Fibroblast of skin of scalp (primary cell): ENCODE measurements at places on chromosomes 7 and 10.

- DNase-seq: peak; percentile 35
Measured at GRCh38 chr7:80440883-80441282, 71.0 kb downstream of the GNAT3 start.

DNA sequence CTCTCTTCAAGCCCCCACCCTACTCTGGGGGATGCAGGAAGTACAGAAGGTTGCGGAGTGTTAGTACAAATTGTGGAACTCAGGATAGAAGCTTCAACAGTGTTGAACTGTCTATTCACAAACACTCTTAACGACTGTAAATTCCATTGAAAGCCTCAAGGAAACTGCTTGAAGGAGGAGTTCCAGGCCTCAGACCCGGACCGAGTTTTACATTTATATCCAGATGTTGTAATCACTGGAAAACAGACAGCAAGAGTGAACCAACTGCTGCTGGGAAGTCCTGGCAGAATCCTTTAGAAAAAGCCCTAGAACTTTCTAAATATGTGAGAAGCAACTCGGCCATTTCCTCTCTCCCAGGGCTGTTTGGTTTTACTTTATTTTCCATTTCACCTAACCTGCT is 84.1 kb upstream of the LRRC18 start:
- DNase-seq: no peak

GRCh38 chr7:77434570-77435275 is 18.6 kb upstream of the GSAP start:
- DNase-seq: peak; percentile 72

DNA sequence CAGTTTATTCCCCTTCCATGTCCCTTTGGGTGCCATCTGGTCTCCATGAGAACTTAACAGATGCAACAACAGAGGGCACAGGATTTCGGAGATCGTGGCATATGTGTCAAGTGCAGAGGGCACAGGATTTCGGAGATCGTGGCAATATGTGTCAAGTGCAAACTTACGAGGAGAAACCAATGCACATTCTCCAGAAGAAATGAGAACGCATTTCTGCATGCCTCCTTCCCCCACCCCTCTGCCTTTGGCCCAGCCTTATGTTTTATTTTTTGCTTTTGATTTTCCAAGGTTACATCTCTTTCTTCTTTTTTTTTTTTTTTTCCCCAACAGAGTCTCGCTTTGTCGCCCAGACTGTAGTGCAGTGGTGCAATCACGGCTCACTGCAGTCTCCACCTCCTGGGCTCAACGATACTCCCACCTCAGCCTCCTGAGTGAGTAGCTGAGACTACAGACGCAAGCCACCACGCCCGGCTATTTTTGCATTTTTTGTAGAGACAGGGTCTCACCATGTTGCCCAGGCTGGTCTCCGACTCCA is 586 bp upstream of the ANKRD26 start:
- DNase-seq: no peak

DNA sequence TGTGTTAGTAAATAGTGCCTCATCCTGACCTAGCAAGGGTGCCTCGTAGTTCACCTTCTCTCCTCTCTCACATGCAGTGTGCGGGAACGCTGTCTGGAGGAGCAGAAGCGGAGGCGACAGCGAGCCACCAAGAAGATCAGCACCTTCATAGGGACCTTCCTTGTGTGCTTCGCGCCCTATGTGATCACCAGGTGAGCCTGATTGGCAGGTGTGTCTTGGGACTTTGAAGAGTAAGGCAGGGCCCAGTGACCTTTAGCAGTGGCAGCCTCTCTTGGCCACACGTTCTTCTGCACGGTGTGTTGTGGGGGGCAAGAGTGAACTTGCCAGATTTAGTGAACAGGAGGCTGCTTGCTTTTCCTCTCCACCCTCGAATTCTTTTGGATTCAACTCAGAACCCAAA is 8.6 kb downstream of the GPR26 start:
- no peak for DNase-seq

DNA sequence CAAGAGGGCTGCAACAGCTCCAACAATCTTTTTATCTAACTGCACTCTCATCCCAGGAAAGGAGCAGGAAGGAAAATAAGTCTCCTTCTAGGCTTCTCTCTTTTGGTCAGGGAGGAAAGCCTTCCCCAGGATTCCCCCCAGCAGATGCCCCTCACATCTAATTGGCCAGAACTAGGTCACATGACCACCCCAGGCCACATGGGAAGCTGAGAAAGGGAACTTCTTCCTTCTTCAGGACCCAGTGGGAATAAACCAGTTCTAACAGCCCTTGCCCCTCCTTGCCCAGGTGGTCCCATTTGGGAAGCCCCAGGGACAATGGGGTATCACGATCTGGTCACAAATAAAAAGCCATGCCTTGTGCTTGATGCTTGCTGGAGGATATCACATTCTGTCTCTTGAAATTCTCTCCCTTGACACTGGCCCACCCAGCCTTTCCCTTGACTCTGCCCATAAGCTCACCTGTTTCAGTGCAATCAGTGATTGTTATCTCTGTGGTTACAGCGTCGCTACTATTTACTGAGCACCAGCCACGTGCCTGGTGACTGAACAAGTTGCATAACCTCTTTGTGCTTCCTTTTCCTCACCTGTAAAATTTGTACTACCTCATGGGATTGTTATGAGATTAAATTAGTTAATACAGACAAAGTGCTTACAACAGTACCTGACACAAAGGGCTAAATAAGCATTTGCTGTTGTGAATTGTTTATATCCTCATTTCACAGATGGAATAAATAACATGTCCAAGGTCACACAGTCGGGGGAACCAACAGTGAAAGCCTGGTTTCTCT is 9.0 kb upstream of the TACR2 start:
- no peak for DNase-seq

DNA sequence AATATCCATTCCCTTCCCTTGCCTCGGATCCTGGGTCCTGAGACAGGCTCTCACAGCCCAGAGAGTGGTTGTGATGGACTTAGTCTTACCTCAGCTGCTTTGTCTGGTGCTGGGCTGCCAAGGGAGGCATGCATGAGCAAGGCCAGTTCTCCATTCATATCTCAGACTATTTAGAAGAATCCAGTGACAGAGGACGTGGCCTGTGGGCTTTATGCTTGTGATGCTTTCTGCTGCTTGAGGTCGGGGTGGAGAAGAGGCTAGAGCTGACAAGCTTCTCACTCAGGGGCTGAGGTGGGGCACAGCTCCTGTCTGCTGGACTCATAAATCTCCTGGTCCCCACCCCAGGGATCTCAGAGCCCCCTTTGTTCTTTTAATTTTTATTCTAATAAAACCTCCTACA is 66.8 kb downstream of the DNAJC12 start:
- no peak for DNase-seq

- no peak for DNase-seq
Measured at GRCh38 chr7:157513682-157514081, 176.9 kb downstream of the DNAJB6 start.

- no peak for DNase-seq
Measured at GRCh38 chr7:130965515-130965914, 231.5 kb upstream of the KLF14 start.

DNA sequence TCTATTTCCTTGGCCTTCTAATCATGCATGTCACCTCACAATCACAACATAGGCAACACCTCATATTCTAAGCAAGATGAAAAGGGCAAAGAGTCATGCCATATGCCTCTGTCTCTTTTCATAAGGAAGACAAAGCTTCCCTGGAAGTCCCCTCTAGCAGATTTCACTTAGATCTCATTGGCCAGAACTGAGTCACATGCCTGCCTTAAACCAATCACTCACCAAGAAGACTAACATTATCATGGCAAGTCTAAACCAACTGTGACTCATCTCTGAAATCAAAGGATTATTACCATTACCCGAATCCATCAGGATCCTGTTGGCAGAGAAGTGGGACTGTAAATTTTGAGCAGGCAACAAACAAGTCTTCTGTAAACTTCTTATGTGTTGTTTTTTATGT is 27.8 kb downstream of the CAV1 start:
- DNase-seq: no peak

DNA sequence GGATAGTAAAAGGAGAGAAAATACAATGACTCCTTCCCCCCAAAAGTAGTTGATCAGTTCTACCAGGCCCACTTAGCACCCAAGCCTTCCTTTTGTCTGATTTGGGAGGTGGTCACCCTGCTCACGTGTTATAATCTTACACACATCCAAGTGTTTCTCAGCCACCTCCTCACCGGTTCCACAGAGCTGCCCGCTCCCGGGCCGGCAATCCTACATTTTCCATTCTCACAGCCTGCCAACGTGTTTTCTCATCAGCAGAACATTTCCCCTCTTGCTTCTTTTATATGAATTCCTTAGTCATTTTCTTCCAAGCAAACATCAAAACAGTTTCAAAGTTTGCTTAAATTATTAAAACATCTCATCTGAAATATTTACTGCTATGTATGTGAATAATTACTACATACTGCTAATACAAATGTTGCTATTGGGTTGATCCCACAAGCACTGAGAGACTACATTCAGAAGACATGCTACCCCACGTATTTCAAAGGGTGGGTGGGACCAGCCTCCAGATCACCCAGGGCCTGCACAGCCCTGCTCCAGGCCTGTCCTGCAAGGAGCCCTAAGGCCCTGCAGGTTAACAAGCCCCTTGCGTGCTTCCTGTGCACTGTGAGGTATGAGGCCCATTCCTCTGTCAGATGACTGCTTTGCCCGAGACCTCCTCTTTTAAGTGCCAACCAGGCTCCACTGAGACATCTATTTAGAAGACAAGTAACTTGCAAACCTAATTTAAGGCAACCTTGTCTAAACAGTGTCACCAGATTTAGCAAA is 75.3 kb downstream of the GRB10 start:
- no peak for DNase-seq

DNA sequence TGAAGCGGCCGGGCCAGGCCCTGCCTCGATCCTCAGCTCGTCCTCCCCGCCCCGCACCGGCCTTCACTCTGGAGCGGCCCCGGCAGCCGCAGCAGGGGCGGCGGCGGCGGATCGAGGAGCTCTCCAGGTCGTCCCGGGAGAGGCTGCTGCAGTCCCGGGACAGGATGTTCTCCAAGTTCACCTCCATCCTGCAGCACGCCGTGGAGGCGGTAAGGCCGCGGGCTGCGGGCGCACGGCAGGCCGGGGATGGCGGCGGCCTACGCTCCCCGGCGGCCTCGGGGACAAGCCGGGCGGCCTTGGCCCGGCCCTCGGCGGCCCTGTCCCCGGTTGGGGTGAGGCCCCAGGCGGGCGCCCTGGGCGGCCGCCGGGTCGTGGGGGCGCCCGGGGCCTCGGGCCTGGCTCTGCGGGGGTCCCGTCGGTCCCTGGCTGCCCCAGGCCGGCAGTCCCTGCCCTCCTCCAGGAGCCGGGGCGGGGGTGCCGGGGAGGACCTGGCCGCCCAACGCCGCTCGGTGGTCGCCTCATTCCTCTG is 399 bp downstream of the FHIP2A start:
- DNase-seq: no peak

- DNase-seq: no peak
Measured at GRCh38 chr10:103513380-103514060, 20.0 kb downstream of the NEURL1 start.

- peak; percentile 87 for DNase-seq
Measured at GRCh38 chr10:68332259-68333057, at the start of gene PBLD. Gene PBLD (minus strand): TSS chr10:68332928. CDS start chr10:68306844, 26,084 bp downstream.

GRCh38 chr10:67250686-67251085 is 324.9 kb downstream of the LRRTM3 start:
- peak; percentile 5 for DNase-seq

GRCh38 chr10:122420624-122421007 is 33.8 kb upstream of the ARMS2 start:
- DNase-seq: no peak

DNA sequence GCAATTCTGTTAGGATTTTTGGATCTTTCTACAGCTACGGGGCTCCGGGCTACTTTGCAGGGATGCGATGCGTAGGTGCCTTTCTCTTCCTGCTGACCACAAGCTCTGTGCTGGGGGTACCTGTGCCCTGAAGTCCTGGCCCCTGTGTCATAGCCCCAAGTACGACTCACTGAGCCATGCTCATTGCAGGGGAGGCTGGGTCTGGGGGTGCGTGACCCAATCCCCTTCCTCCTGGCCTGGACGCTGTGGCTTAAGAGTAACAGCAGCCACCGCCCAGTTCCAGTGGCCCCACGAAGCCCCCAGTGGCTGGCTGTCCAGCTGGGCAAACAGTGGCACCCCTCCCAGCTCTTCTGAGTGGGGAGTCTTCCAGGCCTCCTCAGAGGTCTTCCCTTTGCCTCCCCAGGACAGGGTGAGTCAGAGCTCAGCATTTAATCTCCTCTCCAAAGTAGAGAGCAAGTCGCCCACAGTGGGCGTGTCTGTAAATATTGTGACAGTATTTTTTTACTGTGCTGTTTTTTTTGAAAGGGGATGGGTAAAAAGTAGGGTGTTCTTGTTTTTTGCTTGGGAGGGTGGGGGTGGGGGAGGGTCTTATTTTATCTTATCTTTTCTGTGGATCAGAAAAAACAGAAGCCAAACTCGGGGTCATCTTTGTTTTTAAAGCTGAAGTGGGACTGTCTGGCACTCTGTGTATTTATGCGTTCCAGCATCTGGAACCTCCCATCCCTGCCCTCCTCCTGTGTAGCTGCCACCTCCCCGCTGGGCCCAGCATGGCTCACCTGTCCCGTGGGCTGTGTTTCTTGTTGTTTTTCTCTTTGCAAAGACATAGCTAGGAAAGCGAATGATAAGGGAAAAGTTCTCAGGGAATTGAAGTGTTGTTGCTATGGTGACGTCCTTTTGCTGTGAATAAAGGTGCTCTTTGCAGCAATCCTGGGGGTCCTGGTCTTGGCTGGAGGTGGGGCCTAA is 8.2 kb downstream of the LFNG start:
- DNase-seq: peak; percentile 74

- no peak for DNase-seq
Measured at GRCh38 chr7:133670250-133670649, 417.4 kb downstream of the EXOC4 start.

DNA sequence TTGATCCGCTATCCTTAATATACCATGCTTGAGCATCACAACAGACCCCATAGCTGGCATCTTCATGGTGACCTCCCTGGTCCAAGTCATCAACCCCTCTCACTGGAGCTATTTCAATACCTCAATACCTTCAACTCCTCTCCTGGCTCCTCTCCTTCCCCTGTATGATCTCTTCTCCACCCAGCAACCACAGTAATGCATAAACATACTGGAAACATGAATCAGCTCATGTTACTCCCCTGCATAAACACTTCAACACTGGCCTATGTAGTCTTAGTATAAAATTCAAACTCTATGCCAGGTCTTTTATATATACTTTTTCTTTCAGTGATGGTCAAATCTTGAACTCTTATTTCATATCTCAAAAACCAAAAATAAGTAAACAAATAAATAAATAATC is 31.8 kb upstream of the TMEM273 start:
- peak; percentile 58 for DNase-seq

DNA sequence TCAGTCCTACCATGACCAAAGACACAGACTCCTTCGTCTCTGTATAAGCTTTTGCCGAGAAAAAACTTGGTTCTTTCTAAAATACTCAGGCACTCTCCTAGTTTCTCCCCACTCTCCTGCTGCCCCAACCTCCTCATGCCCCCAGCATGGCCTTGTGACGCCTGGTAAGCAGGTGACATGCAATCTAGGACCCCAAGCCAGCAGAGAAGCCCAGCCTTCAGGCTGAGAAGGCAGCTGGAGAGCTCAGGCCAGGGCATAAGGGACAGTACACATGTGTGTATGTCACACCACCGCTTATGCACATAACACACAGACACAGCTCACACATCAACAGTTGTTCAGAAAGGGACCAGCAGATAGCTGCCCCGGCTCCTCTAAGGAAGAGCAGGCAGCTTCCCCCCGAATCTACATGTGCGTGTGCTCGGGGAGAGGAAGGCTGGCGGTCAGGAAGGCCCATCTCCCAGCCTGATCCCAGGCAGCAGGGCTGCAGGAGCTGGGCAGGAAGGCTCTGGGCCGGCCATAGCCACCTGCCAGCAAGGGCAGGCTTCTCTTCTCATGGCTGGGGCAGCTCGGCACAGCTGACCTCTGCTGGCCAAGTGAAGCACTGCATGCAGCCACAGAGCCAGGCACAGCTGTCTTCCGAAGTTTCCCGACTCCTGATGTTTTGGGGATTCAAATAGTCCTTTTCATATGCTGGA is 8.5 kb downstream of the DDX56 start:
- peak; percentile 49 for DNase-seq
